ENCODE measurements at places on chromosomes 13 and 19.

GRCh38 chr19:49946415-49946814, 14.6 kb downstream of the SIGLEC11 start:
- no peak for DNase-seq

GRCh38 chr13:95174517-95174916, 126.7 kb downstream of the ABCC4 start:
- no peak for DNase-seq

DNA sequence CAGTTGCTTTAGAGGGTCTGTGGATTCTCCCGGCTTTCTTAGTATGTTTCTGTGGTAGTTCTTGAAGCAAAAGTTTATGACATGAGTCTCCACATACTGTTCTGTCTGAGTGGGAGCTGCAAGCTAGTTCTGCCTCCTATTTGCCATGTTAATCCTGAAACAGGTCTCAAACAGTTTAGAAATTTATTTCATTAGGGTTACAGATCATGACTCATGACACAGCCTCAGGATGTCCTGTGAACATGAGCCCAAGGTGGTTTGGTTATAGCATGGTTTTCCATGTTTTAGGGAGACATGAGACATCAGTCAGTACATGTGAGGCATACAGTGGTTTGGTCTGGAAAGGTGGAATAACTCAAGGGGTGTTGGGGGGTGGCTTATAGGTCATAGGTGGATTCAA, 77.5 kb downstream of the FNDC3A start:
- no peak for DNase-seq

DNA sequence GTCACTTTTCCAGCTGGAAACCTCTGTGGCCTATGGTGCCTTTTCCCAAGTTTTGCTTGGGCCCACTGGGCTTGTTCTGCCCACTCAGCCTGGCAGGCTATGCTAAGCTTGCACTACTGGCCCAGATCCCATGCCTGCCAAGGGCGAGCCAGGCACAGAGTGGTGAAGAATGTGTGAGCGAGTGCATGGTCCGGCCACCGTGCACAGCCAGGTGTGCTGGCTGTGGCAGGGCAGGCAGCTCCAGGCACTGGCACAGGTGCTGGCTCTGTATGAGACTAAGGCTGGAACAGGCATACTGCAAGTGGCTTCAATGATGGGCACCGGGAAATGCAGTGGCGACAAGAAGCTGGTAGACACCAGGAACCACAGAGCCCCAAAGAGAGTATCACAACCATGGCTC, 50.1 kb upstream of the MAB21L1 start:
- no peak for DNase-seq
